ENCODE measurements at places on chromosomes 6 and 20.

DNA sequence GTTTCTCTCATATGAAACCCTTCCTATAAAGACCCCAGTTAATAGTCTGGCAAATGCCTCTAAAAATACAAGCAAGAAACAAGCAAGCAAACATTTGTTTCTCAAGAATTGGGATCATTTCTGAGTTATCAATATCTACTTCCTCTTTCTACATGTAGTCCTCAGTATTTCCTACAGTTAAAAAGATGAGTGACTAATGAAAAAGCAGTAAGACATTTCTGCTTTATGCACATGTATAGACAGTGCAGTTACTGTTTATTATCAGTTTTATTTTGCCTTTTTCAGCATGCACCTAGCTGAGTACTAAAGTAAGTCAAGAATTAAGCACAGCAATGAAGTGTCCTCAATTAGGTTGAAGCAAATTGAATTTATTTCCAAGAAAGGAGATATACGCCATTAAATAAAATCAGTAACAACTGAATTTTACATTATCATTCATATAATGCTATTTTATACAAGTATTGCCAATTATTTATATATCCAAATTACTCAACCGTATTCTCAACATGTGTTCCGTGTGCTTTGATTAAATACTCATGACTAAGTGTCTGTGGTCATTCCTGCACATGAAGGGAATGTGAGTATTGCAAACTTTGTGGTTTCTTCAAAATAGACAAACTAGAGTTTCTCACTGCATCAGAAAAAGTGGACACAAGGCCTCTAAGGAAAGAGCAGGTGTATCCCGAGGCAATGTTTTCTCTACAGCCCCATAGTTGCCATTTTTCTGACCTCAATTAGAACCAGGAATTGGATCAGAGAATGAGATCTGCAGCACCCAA is 159.3 kb upstream of the MARCKS start:
- peak; percentile 22 for DNase-seq

DNA sequence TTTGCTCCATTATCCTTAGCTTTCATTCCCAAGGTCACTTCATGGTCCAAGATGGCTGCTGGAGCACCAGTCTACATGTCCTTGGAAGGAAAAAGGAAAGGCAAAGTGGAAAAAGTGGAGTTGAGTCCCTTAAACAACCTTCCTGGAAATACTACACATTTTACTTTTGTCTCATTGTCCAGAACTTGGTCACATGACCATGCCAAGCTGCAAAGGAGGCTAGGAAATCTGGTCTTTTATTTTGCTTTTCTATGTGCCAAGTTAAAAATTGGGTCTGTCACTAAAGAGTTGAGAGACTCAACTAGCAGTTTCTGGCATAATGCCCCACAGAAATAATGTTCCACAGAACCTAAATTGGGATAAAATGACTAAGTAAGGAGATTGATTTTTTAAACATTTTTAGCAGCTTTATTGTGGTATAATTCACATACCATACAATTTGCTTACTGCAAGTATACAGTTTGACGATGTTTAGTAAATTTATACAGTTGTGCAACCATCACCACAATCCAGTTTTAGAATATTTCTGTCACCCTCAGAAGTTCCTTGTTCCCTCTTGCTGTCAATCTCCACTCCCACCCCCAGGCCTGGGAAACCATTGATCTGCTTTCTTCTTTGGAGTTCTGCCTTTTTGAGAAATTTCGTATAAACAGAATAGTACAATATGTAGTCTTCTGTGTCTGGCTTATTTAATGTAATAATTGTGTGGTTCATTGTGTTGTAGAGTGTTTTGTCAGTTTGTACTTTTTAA is 5.6 kb upstream of the CHD6 start:
- no peak for DNase-seq

- no peak for DNase-seq
These were observed 38.6 kb downstream of the COL9A1 start for GRCh38 chr6:70264306-70264705.

DNA sequence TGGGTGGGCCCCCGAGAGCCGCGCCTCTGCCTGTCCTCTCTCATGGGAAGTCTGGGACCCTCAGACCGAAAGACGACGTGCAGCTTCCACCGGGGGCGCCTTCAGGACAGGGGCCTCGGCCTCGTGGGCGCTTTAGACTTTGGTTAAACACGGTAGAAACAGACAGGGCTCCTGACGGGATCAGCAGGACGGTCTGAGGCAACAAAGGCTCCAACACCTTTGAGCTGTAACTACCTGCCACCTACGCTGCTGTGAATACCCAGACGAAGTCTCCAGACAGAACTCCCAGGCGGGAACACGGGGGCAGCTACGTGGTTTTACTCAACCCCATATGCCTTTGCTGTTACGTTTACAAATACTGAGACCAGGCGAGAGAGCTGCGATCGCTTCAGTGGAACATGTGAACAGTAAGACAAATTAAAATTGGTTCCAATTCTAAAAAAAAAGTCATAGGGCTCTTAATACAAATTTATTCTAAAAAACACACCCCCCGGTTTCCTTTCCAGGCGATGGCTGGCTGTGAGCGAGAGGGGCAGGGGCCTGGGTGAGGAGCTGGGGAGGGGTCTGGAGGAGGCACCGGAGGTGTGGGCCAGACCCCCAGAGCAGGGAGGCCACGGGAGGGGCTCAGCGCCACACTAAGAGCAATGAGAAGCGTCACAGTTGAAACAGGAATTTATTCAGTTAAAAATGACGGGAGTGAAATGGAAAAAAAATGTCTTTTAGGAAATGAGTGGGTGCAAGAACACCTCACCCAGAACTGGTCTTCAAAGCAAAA is 453.2 kb downstream of the QKI start:
- no peak for DNase-seq

DNA sequence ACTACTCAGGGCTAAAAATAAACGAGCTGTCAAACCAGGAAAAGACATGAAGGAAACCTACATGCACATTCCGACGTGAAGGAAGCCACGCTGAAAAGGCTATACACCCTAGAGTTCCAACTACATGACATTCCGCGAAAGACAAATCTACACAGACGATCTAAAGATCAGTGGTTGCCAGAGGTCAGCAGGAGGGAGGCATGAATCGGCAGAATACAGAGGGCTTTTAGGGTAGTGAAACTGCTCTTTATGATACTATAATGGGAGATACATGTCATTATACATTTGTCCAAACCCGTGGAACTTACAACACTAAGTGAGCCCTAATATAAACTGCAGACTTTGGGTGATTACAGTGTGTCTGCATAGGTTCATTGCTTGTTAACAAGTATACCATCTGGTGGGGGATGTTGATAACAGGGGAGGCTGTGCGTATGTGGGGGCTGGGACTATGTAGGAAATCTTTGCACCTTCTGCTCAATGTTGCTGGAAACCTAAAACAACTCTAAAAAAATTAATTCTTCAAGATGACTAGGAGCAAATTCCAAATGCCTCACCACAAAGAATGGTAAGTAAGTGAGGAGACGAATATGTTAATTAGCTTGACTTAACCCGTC is 132.2 kb upstream of the CDH4 start:
- DNase-seq: no peak
